MM.1S (cell line): ENCODE measurements at places on chromosomes 11 and 22.

- H3K27ac ChIP-seq, result no peak overlapping the region
- no peaks in the 10 kb centered on the region for H3K4me1 ChIP-seq
- H3K36me3 ChIP-seq, result no peaks in the 10 kb centered on the region
- H3K27me3 ChIP-seq, result no peaks in the 10 kb centered on the region
- no peak overlapping the region for H3K4me3 ChIP-seq
Measured at GRCh38 chr11:109350091-109350490, 71.9 kb upstream of the C11orf87 start.

- H3K4me1 ChIP-seq, result no peaks in the 10 kb centered on the region
- H3K27me3 ChIP-seq, result no peaks in the 10 kb centered on the region
- H3K36me3 ChIP-seq, result no peaks in the 10 kb centered on the region
- no peak overlapping the region for H3K27ac ChIP-seq
- no peak overlapping the region for H3K4me3 ChIP-seq
Measured at GRCh38 chr11:64148226-64148916, 17.5 kb downstream of the MACROD1 start.

- H3K36me3 ChIP-seq, result no peaks in the 10 kb centered on the region
- DNase-seq, result no peak
- no peak overlapping the region for H3K27ac ChIP-seq
- no peak overlapping the region for H3K4me3 ChIP-seq
- no peaks in the 10 kb centered on the region for H3K4me1 ChIP-seq
Measured at GRCh38 chr11:74288161-74288560, 23.3 kb downstream of the P4HA3 start.

DNA sequence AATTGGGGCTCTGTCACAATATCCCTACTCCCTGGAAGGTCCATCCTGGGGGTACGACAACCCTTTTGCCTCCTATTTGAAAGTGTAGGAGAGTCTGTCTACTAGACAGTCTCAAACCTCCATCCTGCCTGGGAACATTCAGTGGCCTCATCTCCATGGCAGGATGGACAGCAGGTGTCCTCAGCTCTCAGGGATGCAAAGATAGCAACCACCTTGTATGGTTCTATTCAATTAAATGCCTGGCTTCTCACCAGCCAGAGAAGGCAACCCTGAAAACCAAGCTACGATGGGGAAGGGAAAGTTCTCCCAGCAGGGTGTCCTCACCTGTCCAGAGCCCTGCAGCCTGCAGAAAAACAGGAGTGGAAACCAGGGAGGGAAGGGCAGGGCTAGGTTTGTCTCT lies 164.9 kb downstream of the MIAT start:
- no peaks in the 10 kb centered on the region for H3K36me3 ChIP-seq
- H3K4me1 ChIP-seq, result no peaks in the 10 kb centered on the region
- no peaks in the 10 kb centered on the region for H3K27me3 ChIP-seq

- no peak for DNase-seq
- H3K27ac ChIP-seq, result no peak overlapping the region
- H3K36me3 ChIP-seq, result no peaks in the 10 kb centered on the region
- peaks cover 70% of the 10 kb centered on the region for H3K27me3 ChIP-seq
Measured at GRCh38 chr22:30244066-30244465, 2.5 kb downstream of the LIF start.

- H3K27ac ChIP-seq, result no peak overlapping the region
- DNase-seq, result no peak
- H3K4me3 ChIP-seq, result no peak overlapping the region
- no peaks in the 10 kb centered on the region for H3K4me1 ChIP-seq
- no peaks in the 10 kb centered on the region for H3K27me3 ChIP-seq
Measured at GRCh38 chr11:33630936-33631748, 69.5 kb downstream of the C11orf91 start.

DNA sequence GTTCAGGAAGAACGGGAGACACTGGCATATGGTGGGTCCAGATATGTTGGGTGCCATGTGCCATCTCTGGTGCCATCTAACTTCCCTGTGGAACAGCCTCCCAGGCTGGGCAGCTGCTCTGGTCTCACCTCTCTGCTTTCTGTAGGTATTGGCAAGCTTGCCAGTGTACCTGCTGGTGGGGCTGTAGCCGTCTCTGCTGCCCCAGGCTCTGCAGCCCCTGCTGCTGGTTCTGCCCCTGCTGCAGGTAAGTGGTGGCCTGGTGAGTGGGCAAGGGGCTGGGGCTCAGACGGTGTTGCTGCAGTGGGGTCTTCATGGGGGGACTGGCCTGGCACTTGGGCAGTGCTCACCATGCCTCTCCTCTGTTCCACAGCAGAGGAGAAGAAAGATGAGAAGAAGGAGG lies 2.6 kb downstream of the RPLP2 start:
- peaks cover 13% of the 10 kb centered on the region for H3K4me1 ChIP-seq
- H3K27ac ChIP-seq, result no peak overlapping the region
- peaks cover 15% of the 10 kb centered on the region for H3K36me3 ChIP-seq
- DNase-seq, result no peak
